ENCODE measurements at places on chromosomes 3 and 15.

DNA sequence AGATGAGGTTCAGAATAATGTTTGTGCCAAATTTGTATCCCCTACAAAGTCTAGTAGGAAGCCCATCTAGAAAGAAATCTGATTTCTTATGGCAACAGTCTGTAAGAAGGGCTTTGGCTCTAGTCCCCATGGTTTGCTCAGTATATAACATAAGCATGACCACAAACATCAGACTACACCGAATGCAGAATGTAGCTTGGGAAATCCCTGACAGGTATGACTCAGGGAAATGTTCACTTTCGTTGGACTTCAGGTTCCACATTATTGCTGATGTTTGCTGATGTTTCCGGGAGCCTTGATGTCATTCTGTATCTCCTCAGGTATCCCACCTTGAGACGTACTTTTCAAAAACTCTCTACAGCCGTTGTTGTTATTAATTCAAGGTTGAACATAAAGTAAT lies 304.4 kb upstream of the TGFBR2 start:
- no peak for DNase-seq

GRCh38 chr3:13150624-13151023 lies 77.4 kb upstream of the IQSEC1 start:
- no peak for DNase-seq

GRCh38 chr3:29332195-29332637 lies 51.3 kb downstream of the RBMS3 start:
- no peak for DNase-seq

- DNase-seq: no peak
Measured at GRCh38 chr3:131033480-131034080, 6.9 kb downstream of the NEK11 start.

GRCh38 chr15:91894606-91895005 lies 41.1 kb downstream of the SLCO3A1 start:
- no peak for DNase-seq

- no peak for DNase-seq
Measured at GRCh38 chr15:88699861-88700260, 61.0 kb downstream of the ISG20 start.

- DNase-seq: no peak
Measured at GRCh38 chr3:120092474-120092873, 1.8 kb downstream of the GSK3B start.

DNA sequence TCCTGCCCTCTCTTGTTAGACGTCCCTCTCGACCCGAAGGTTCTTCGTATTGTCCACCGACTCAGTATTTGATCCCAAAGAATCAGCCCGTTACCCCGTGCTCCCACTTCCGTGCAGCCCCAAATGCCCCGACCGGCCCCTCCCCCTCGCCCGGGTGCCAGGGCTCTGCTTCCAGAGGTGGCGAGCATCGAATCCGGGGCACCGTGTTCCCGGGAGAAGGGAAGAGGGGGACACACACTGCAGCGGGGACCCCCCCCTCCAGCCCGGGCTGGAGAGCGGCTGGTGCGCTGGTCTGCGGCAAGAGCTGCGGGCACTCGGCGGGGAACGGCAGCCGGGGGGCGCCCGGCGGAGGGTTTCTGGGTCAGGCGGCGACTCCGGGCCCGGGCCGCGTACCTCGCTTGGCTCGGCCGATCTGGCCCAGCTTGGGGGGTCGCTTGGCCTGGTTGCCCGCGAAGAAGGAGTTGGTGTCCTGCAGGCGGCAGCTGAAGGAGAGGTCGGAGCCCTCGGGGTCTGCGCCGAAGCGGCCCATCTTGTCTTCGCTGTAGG lies 556 bp downstream of the CAMK2N2 start:
- DNase-seq: no peak

GRCh38 chr3:49903451-49904424 lies at the start of gene MST1R:
TSS of gene MST1R (minus strand) at chr3:49903873. CDS start at chr3:49903609, 264 bp downstream.
- no peak for DNase-seq

GRCh38 chr3:103085465-103085864 lies 650.6 kb downstream of the ZPLD1 start:
- DNase-seq: no peak

- DNase-seq: no peak
Measured at GRCh38 chr3:66236281-66236680, 15.5 kb downstream of the SLC25A26 start.

All from hypothalamus (tissue), 51 donors.